ENCODE measurements at places on chromosomes 12 and 14.

DNA sequence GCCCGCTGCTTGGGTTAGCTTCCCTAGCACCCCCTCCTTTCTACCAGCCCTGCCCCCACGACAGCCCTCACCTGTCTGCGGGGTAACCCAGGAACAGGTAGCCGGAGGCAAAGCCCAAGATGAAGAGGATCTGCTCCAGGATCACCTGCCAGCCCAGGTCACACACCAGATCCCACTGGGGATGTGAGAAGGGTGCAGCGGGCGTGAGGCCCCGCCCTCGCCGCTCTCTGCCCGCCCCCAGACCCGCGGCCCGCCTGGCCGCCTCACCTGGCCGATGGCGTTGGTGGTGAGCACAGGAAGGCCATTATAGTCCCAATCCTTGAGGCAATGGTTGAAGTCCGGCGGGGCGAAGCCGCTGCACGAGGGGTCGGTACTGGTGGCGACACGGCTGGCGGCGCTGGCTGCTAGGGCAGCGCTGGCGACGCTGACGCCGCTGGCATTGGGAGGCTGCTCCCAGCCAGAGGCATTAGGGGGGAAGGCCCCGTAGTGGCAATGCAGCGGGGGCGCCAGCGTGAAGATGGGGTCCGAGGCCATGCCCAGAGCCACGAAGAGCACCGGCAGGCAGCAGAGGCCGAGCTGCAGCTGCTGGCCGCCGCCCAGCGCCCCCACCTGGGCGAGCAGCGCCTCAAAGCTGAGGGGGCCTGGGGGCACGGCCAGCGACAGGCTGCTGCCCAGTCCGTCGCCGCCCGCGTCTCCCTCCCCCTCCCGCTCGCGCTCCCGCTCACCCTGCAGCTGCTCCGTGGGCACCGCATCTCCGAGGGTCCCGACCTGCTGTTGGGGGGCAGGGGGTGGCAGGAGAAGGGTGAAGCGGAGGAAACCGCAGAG lies 794 bp downstream of the SLC22A17 start:
- no peak for DNase-seq

DNA sequence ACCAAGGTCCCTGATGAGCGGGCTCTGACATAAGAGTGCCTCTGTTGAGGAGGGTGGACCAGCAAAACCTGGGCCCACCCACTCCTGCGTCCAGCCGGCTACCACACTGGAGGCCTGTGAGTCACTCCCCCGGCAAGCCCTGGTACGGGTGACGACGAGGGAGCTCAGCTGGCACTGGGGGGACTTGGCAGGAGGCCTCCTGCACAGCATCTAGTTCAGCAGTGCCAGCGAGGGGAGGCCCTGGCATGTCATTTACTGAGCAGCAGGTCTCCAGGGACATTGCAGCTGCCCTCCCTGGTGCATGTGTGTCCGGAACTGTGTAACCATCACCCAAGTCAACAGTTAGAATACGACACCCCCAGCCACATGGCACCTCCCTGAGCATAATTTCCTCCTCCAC lies 24.4 kb downstream of the CD9 start:
- DNase-seq, result no peak

GRCh38 chr14:30420515-30420914 lies 138.4 kb upstream of the G2E3 start:
- no peak for DNase-seq

GRCh38 chr12:62817556-62818271 lies 117.2 kb downstream of the PPM1H start:
- DNase-seq, result no peak

DNA sequence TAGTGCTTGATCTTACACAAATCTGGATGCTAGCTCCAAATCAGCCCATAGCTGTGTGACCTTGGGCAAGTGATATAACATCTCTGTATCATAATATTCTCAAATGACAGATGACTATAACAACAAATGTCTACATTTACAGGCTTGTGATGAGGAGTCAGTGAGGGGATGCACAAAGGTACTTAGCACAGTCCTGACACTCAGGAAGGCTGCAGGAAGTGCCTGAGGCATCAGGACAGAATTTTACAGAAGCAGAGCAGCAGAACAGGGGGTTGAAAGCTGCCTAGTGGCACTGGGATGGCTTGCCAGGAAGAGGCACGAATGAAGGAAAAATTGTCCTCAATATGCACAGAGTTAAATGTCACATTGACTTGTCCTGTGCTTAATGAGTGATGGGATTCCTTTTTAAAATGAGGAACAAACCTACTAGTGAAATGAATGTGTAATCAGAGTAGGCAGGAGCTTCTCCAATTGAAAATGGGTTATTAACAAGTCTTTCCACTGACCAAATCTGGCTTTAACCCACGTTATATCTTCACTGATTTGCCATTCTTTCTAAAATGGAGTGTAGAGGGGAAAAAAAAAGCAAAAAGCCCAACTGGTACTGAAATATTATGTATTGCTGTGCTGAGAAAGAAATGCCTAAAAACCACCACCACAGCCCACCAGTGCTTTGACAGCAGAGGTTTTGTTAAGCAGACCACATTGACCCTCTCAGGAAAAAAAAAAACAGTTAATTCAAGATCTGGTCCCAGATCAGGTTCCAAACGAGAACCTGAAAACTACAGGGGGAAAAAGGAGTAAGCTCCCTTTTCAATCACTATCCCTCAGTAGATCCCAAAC lies 11.6 kb downstream of the BTG1 start:
- no peak for DNase-seq

DNA sequence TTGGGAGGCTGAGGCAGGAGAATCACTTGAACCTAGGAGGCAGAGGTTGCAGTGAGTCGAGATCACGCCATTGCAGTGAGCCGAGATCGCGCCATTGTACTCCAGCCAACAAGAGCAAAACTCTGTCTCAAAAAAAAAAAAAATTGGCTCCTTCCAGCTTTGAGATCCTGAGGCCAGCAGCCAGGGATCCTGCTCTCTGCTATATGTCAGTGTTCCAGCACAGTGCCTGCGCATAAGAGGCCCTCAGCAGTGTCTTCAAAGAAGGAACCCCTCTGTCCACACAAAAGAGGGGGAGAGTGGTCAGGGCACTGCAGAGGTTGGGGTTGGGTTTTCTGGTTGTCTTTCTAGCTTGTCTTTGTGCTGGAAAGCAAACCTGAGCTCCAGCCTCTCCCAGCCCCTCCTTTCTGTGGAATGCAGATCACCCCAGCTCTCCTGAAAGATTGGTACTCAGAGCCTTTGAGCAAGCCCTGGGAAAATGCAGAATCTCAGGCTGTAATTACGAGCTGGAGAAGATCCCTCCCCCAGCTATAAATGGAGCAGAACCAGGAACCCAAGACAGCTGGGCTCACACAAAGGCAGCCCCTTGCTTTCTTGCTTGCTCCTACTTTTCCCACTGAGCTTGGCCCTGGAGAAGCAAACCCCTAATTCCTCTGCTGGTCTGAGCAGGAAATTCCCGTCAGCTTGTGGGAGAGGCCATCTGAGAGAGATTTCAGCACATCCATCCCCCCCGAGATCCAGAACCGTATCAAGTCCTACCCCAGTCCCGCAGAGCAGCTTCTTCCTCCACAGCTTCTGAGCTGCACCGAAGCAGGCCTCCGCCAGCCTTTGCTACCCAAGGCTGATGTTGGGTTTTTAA lies 205.7 kb downstream of the ZFP36L1 start:
- DNase-seq, result no peak

GRCh38 chr12:48601013-48601756 lies 31.3 kb upstream of the LALBA start:
- peak; percentile 46 for DNase-seq

- no peak for DNase-seq
Measured at GRCh38 chr14:61625165-61625564, 70.1 kb upstream of the HIF1A start.

GRCh38 chr12:87793131-87793530 lies 236.1 kb downstream of the C12orf50 start:
- DNase-seq, result no peak

GRCh38 chr14:105865904-105866840 lies 339.8 kb downstream of the TMEM121 start:
- no peak for DNase-seq

DNA sequence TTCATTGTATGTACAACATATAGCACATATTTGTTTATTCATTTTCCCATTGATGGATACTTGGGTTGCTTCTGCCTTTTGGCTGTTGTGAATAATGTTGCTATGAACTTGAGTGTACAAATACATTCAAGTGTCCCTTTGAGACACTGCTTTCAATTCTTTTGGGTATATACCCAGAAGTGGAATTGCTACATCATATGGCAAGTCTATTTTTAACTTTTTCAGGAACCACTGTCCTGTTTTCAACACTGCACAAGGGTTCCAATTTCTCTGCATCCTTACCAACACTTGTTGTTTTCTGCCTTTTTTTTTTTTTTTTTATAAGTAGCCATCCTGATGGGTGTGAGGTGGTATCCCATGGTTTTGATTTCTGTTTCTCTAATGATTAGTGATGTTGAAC lies 15.9 kb downstream of the RBMS2 start:
- DNase-seq, result no peak

- peak; percentile 45 for DNase-seq
Measured at GRCh38 chr12:29041621-29042020, 107.5 kb upstream of the FAR2 start.

- peak; percentile 21 for DNase-seq
Measured at GRCh38 chr12:78229591-78230101, 399.0 kb downstream of the NAV3 start.
